ENCODE measurements at places on chromosomes 3 and 15.
A peak's percentile ranks its signal among the peaks of the same experiment; 100 is the strongest.

GRCh38 chr3:173401369-173401768, 3.8 kb downstream of the NLGN1 start:
- DNase-seq, result no peak

GRCh38 chr3:122101646-122102045, 46.5 kb downstream of the CD86 start:
- DNase-seq, result peak; percentile 52

- no peak for DNase-seq
Observed at GRCh38 chr3:12496453-12496761, 12.1 kb downstream of the TSEN2 start.

DNA sequence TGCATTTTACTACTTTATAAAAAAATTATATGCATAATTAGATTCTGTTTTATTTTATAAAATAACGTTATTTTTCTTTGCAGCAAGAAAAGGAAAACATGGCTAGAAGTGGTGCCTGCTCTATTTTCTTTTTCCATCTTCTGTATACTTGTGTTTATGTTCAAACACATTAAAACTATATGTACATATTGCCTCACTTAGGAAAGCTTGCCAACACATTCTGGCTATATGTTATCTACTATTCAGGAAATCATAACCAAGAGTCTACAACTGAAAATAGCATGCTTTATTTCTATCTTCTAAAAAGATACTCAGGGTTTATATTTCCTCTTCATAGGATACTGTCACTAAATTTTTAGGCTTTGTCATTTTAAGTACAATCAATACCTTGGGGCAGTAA, 90.2 kb upstream of the KCNMB2 start:
- no peak for DNase-seq

- DNase-seq, result no peak
Observed at GRCh38 chr3:65561617-65562016, 477.1 kb downstream of the MAGI1 start.

GRCh38 chr15:65259367-65259797, 27.3 kb downstream of the PARP16 start:
- DNase-seq, result no peak

GRCh38 chr3:5811016-5811415, 623.5 kb downstream of the EDEM1 start:
- DNase-seq, result no peak

GRCh38 chr3:158160958-158161357, 51.1 kb downstream of the RSRC1 start:
- DNase-seq, result no peak

- no peak for DNase-seq
Observed at GRCh38 chr3:71428841-71429596, 154.5 kb downstream of the FOXP1 start.

GRCh38 chr3:31230425-31231223, 302.1 kb upstream of the STT3B start:
- no peak for DNase-seq

DNA sequence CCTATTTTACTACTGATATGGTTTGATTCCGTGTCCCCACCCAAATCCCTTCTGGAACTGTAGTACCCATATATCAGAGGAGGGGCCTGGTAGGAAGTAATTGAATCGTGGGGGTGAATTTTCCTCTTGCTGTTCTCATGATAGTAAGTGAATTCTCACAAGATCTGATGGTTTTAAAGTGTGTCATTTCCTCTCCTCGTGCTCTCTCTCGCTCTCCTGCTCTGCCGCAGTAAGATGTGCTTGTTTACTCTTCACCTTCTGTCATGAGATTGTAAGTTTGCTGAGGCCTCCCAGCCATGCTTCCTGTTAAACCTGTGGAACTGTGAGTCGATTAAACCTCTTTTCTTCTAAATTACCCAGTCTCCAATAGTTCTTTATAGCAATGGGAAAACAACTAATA, 81.2 kb upstream of the ZBTB20 start:
- DNase-seq, result no peak

GRCh38 chr15:60744826-60745460, 266.0 kb upstream of the ICE2 start:
- DNase-seq, result no peak

Data from stimulated activated naive CD8-positive, alpha-beta T cell treated with anti-CD3 and anti-CD28 coated beads, Interleukin-15, amount 100 ng/mL, for 72 hours (primary cell).